ENCODE measurements at places on chromosomes 2 and 18.

- DNase-seq = no peak
These were observed 55.7 kb downstream of the OLA1 start for GRCh38 chr2:174192664-174193063.

- DNase-seq = no peak
These were observed 34.4 kb upstream of the SH3BP4 start for GRCh38 chr2:234917211-234917975.

DNA sequence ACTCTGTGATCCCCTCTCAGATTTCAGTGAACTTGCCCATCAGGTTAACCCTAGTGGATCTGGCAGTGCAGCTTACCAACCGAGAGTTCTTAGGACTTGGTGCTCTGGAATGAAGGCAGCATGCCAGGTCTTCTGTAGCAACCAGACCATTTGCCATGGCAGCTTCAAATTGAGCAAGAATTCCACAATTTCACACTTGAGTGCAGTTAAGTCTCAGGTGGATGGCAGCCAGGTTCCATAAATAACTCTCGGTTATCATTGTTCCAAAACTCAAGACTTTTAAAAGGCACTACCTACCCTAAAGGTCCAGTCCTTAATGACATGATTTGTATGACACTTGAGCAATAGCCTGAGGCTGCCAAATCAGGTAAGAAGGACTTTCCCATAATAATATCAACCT is 48.1 kb downstream of the GALNT3 start:
- peak; percentile 92 for DNase-seq

DNA sequence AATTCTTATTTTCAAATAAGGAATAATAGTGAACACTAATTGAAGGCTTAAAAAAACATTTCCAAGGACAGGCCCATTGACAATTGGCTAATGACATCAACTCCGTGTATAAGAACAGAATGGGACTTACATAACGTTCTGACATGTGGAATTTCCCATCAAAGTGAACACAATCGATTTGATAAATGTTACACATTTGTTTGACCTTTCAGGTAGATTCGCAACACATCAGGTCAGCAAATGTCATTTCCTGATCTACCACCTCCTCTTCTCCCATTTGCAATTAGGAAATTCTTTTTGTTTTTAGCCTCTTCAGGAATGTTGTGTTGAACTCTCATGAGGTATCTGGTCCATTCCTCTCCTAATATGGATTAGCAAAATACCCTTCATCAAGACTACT is 292.9 kb upstream of the SLC14A2 start:
- DNase-seq = no peak

DNA sequence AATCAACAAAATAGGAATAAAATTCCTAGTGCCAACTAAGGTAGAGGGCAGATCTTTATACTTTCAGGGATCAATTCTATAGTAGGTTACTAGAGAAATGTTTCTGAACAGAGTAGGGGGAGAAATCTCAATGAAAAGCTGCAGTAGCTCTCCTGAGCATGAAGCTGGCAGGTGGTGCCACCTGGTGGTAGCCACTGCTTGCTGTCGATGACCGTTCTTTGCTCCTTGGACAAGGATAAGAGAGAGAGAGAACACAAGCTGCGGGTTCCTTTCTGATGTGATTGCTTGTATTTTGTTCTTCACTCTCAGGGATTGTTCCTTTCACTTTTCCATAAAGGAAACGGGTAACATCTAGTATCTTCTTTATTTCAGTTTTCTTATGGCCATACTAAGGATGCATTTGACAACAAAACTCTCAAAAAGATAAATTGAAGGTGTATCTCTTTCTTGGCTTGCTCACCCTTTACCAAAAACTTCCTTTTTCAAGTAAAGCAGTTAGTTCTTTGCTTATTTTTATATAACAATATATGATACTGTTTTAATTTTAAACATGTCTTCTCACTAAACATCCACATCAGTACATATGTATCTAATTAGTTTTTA is 18.6 kb upstream of the MRPL19 start:
- peak; percentile 80 for DNase-seq

GRCh38 chr2:28895189-28895893 is 874 bp downstream of the WDR43 start:
- no peak for DNase-seq

- no peak for DNase-seq
These were observed 57.4 kb downstream of the FAM168B start for GRCh38 chr2:131035826-131036231.

- no peak for DNase-seq
These were observed 51.8 kb upstream of the PMAIP1 start for GRCh38 chr18:59848002-59848401.

DNA sequence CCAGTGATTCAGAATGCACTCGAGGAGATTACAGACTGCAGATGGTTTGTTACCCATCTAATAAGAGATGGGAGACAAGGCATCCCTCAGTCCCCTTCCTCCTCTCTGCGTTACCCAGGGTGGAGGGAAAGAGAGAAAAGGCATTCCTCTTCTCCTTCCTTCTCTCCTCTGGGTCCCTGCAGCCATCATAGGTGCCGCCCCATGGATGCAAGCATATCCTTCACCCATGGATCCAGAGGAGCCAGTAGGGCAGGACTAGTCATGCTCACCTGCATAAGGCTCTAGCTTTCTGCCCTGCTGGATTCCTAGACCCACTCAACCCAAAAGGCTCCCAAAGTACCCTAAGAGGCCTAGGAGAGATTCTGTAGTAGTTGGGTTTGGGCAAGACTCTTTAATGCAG is 20.4 kb downstream of the CMPK2 start:
- DNase-seq = no peak

DNA sequence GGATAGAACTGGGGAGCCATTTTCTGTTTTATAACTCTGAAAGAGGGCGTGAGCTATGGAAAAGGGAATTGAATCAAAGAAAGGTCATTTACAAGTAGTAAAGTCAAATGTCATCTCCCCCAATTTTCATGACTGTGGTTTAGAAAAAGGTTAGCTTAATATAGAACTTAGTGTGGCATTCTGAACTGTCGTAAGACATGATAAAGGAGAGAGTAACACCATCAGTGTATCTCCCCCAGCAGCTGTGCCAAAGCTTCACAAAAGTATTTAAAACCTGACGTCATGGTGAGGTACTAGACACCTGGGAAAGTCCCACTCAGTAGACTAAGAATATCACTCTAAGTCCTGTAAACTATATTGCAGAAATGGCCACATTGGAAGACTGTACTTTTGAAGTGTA is 5.8 kb upstream of the IKZF2 start:
- DNase-seq = no peak

GRCh38 chr2:8306530-8307351 is 375.1 kb upstream of the ID2 start:
- DNase-seq = peak; percentile 27

- peak; percentile 27 for DNase-seq
These were observed 143.0 kb downstream of the ZNF516 start for GRCh38 chr18:76351961-76352581.

DNA sequence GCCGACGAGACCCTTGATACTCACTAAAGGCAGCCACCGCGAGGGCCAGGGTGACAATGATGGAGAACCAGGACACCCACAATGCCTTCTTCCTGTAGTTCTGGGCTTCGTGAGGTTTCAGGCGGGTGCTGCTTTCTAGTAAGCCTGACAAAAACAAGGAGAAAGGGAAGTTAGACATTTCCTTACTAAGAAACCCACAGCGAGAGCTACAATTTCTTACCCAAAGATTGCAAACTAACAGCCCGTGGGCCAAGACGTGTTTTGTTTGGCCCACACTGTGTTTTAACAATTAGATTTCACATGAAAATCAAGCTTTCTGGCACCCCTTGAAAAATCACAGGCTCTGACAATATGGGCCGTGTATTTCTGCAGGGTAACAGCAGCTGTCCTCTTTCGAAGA is 5.6 kb downstream of the TMEM163 start:
- no peak for DNase-seq

GRCh38 chr2:62264186-62264585 is 68.3 kb downstream of the B3GNT2 start:
- DNase-seq = no peak

- no peak for DNase-seq
These were observed 48.1 kb downstream of the BCL11A start for GRCh38 chr2:60505240-60505879.

GRCh38 chr18:48667276-48668254 is 128.7 kb downstream of the CTIF start:
- no peak for DNase-seq

DNA sequence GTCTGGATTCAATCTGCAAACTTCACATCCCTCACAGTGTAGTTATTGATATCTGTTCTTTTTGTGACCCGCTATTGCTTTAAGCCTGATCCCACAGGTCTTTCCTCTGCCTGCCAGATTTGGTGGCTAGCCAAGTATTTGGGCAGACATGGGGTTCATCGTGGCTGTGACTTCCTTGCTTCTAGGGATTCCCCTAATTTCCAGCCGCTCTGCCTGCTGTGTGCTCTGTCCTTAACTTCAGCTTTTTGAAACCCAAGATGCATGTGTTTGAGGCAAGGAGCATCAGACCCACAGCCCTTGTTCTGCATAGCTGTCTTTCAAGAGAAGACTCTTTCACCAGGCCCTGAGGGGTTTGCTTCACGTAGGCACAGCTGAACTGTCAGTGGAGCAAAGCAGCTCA is 54.2 kb downstream of the NCAPH start:
- DNase-seq = no peak

GRCh38 chr2:159894145-159894838 is 96.3 kb upstream of the CD302 start:
- DNase-seq = no peak

- no peak for DNase-seq
These were observed 13.0 kb downstream of the EIF5B start for GRCh38 chr2:99350194-99350593.

GRCh38 chr2:230790981-230791380 is 73.8 kb upstream of the ITM2C start:
- no peak for DNase-seq
